ENCODE measurements at places on chromosomes 3 and 15.

GRCh38 chr15:38651328-38652038 is 86.9 kb upstream of the RASGRP1 start:
- DNase-seq = no peak
- H3K4me1 ChIP-seq = no peaks in the 10 kb centered on the region
- no peaks in the 10 kb centered on the region for H3K27me3 ChIP-seq
- no peaks in the 10 kb centered on the region for H3K36me3 ChIP-seq
- no peak overlapping the region for H3K4me3 ChIP-seq
- H3K27ac ChIP-seq = no peak overlapping the region

GRCh38 chr3:107969525-107969924 is 121.3 kb downstream of the CD47 start:
- no peak overlapping the region for H3K27ac ChIP-seq
- H3K36me3 ChIP-seq = no peaks in the 10 kb centered on the region
- no peaks in the 10 kb centered on the region for H3K27me3 ChIP-seq
- no peaks in the 10 kb centered on the region for H3K4me1 ChIP-seq
- H3K4me3 ChIP-seq = no peak overlapping the region
- no peak for DNase-seq

DNA sequence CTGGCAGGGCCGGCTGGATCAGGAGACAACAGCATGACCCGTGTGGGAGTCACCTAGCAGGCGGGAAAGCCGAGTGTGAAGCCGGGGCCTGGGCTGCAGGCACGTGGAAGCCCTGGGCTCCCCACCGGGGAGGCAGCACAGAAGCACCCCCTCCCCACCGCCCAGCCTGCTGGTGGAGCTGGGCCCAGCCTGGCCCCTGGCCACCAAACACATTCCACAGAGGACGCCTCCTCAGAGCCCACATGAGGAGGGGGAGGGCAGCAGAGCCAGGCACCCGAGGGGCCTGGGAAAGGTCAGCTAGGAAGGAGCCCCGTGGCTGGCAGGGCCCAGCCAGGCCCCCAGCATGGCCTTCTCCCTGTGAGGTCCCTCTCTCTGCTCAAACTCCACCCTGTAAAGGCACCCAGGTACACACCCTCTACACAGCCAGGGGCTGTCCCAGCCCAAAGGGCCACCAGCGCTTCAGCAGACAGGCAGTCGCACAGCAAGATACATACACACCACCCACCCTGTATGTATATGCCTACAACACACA is 4.5 kb downstream of the PLXNB1 start:
- H3K36me3 ChIP-seq = peaks cover 7% of the 10 kb centered on the region
- H3K4me1 ChIP-seq = peaks cover 72% of the 10 kb centered on the region
- H3K27ac ChIP-seq = peak overlapping the region; percentile 44
- H3K4me3 ChIP-seq = no peak overlapping the region
- no peaks in the 10 kb centered on the region for H3K27me3 ChIP-seq

DNA sequence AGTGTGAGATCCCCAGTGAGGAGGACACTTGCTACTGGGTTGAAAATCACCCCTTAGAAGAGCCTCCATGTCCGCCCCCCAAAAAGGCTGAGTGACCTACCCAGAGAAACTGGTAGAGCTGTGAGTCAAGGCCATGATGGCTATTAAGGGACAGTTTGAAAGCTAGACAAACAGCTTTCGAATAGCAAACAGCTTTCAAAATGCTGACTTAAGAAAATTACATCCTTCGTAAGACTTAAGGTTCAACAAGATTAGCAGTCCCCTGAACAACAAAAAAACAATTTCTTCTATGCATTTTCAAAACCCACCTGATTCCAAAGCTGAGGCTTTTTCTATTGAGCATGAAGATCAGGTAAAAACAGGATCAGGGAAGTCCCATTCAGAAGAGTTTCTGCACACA is 269.7 kb upstream of the SOX2 start:
- no peaks in the 10 kb centered on the region for H3K27me3 ChIP-seq
- H3K4me3 ChIP-seq = no peak overlapping the region
- H3K36me3 ChIP-seq = no peaks in the 10 kb centered on the region
- DNase-seq = no peak

DNA sequence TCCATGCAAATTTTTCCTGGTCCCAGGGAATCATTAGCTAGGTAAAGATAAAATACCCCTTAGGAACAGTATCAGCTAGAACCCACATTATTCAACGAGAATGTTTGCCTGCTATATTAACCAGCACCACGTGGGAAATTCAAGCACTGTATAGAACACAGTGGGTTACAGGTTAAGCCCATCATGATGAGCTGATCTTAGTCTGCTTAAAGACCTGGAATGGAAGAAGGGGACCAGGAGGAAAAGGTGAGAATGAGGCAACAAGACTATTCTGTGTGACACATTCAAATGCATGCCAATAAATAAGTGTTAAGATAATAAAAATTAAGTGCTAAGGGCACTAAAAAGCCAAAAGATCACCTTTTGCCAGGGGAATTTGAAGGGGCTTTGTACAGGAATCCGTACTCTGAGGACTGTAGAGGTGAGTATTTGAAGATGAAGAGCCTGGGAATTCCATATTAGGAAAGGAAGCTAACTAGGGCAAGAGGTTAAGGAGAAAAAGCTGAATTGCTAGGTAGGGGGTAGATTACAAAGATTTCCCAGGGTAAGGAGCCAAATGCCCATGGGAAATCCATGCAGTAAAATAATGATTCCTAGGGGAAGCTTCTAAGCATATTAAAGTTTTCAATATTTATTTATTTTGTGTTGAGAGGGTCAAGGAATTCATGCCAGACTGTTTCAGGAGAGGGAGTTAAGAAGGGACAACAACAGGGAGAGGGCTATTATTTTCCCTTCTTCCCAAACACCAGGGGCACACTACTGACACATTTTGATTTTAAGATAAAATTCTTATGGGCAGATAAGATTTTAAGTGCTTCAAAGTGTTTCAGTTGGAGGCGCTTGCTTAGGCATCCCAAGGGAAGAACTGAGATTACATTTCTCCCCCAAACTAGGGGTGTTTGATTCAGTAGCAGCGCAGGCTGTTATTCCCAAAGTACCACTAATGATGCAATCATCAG is 2.3 kb upstream of the MED12L start:
- no peaks in the 10 kb centered on the region for H3K36me3 ChIP-seq
- no peak overlapping the region for H3K4me3 ChIP-seq
- H3K27me3 ChIP-seq = peaks cover 9% of the 10 kb centered on the region
- peak; percentile 6 for DNase-seq

DNA sequence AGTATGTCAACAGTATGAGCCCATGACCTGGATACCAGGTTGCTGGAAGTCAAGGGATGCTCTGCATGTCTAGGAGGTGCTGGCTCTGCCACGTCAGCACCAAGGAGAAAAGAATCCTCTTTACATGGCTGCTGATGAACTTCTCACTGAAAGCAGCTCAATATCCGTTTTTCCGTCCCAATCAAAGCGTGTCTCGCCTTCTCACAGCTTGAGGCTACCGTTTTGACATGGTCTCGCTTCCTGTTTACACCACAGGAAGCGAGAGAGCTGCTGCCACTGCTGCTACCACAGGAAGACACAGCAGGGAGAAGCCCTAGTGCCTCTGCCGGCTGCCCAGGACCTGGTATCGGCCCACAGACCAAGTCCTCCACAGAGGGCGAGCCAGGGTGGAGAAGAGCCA is 27.3 kb downstream of the STARD5 start:
- no peaks in the 10 kb centered on the region for H3K36me3 ChIP-seq
- peak overlapping the region; percentile 15 for H3K4me3 ChIP-seq
- DNase-seq = no peak
- no peaks in the 10 kb centered on the region for H3K27me3 ChIP-seq

DNA sequence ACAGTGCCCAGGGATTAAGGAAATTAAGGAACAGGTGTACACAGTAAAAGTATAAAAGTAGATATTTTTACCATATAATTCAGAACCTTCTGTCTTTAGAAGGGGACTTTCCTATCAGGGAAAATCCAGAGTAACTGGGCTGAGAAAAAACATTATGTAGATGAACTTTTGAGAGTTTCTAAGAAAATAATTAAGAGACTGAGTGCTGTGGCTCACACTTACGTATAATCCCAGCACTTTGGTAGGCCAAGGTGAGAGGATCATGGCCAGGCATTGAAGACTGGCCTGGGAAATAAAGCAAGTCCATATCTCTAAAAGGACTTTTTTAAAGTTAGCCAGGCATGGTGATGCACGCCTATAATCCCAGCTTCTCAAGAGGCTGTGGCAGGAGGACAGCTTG is 1021.8 kb downstream of the FHIT start:
- no peaks in the 10 kb centered on the region for H3K36me3 ChIP-seq
- DNase-seq = no peak
- H3K27ac ChIP-seq = no peak overlapping the region
- H3K4me1 ChIP-seq = no peaks in the 10 kb centered on the region
- H3K27me3 ChIP-seq = no peaks in the 10 kb centered on the region
- no peak overlapping the region for H3K4me3 ChIP-seq

GRCh38 chr3:27125821-27126501 is 243.2 kb downstream of the NEK10 start:
- no peak overlapping the region for H3K27ac ChIP-seq
- H3K27me3 ChIP-seq = no peaks in the 10 kb centered on the region
- no peaks in the 10 kb centered on the region for H3K4me1 ChIP-seq
- no peaks in the 10 kb centered on the region for H3K36me3 ChIP-seq

DNA sequence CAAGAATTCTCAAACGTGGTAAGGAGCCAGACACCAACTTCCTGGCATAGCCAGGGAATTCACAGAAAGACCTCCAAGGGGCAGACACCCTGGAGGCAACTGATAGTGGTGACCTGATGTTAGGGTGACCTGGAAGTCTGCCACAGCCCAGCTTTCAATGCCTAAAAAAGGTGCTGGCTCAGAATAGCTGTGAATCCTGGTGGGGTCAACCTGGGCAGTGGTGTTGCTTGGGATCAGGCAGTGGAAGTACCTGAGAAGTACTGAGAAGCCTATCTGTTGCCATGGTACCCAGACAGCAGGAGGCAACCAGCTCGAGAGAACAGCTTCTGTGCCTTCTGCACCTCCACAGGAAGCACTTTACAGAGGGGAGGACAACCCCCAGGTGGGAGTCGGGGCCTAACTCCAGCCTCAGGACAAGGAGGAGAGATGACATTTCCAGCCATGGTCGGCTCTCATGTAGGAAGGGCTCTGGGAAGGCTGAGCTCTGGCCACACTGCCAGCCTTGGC is 55.4 kb upstream of the LARS2 start:
- H3K36me3 ChIP-seq = no peaks in the 10 kb centered on the region
- H3K27ac ChIP-seq = no peak overlapping the region
- no peak for DNase-seq
- H3K27me3 ChIP-seq = peaks cover 7% of the 10 kb centered on the region
- H3K4me3 ChIP-seq = no peak overlapping the region
- no peaks in the 10 kb centered on the region for H3K4me1 ChIP-seq

- no peaks in the 10 kb centered on the region for H3K27me3 ChIP-seq
- no peak for DNase-seq
- no peak overlapping the region for H3K4me3 ChIP-seq
- no peak overlapping the region for H3K27ac ChIP-seq
- no peaks in the 10 kb centered on the region for H3K4me1 ChIP-seq
- peaks cover 11% of the 10 kb centered on the region for H3K36me3 ChIP-seq
These were observed 55.5 kb downstream of the SATB1 start for GRCh38 chr3:18369551-18370185.

GRCh38 chr3:10352146-10352911 is 31.4 kb upstream of the SEC13 start:
- H3K36me3 ChIP-seq = peaks cover 6% of the 10 kb centered on the region
- H3K27ac ChIP-seq = no peak overlapping the region
- H3K4me3 ChIP-seq = no peak overlapping the region
- no peaks in the 10 kb centered on the region for H3K27me3 ChIP-seq
- no peak for DNase-seq
- H3K4me1 ChIP-seq = no peaks in the 10 kb centered on the region

DNA sequence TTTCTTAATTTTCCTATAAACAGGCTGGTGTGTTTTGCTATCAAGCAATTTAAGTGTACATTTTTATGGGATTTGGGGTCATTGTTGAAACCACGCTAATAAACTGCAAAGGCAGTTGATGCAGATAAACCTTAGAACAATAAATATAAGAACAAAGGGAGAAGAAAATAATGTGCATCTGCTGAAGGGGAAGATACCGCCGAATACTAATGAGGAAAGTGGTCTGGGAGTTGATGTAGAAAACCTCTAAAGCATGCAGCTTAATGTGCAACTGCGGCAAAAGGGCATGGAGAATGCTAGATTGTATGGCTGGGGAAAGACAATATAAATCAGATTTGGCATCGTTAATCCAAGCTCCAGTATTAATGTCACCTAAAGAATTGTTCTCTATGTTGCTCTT is 29.8 kb upstream of the CHL1 start:
- no peak overlapping the region for H3K27ac ChIP-seq
- no peaks in the 10 kb centered on the region for H3K4me1 ChIP-seq
- H3K36me3 ChIP-seq = no peaks in the 10 kb centered on the region
- no peaks in the 10 kb centered on the region for H3K27me3 ChIP-seq
- DNase-seq = no peak
- H3K4me3 ChIP-seq = no peak overlapping the region

- peaks cover 27% of the 10 kb centered on the region for H3K4me1 ChIP-seq
- DNase-seq = no peak
- no peak overlapping the region for H3K27ac ChIP-seq
- no peaks in the 10 kb centered on the region for H3K36me3 ChIP-seq
- H3K27me3 ChIP-seq = no peaks in the 10 kb centered on the region
- no peak overlapping the region for H3K4me3 ChIP-seq
These were observed 79.5 kb upstream of the POMGNT2 start for GRCh38 chr3:43185274-43185982.

DNA sequence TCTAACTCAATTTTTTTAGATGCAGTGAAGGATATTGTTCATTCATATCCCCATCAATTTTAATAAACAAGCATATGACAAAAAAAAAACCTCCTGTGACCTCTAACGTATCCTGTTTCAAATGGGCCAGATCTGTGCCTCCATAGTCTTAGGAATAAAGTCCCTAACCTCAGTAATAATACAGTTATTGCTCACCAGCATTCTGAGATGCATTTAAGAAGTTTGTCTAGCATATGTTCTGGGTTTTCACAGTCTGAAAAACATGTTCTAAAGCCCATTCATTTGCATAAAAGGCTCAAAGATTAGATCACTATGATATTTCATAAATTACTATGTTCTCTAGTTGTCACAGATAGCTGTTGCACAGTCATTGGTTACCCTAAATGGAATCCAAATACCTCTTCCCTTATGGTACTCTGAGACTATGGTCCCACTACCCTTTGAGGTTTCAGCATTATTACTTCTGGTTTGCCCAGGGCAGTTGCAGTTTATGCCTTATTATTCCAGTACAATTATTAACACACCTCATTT is 190.1 kb downstream of the ZIC4 start:
- DNase-seq = no peak
- H3K27me3 ChIP-seq = no peaks in the 10 kb centered on the region
- no peaks in the 10 kb centered on the region for H3K4me1 ChIP-seq
- H3K27ac ChIP-seq = no peak overlapping the region
- no peak overlapping the region for H3K4me3 ChIP-seq

- H3K27me3 ChIP-seq = no peaks in the 10 kb centered on the region
- no peak overlapping the region for H3K27ac ChIP-seq
- H3K4me1 ChIP-seq = no peaks in the 10 kb centered on the region
- no peak overlapping the region for H3K4me3 ChIP-seq
- H3K36me3 ChIP-seq = no peaks in the 10 kb centered on the region
These were observed 871.8 kb upstream of the NR2F2 start for GRCh38 chr15:95458721-95459120.

DNA sequence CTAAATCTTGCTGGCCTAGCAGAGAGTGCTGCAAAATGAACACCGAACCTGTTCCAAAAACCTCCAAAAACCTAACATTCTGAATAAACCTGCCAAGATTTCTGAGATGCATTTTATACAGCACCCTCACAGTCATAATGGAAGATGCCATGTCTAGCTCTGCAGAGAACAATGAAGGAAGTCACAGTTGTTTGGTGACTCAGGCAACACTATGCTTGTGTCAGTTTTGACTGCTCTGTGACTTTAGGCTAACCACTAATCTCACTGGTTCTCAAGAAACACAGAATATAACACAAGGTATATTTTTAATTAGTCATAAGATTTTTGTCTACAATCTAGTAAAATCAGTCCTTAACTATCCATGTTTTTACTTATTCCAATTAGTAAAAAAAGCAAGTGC is 606.6 kb downstream of the TBL1XR1 start:
- H3K4me1 ChIP-seq = no peaks in the 10 kb centered on the region
- H3K4me3 ChIP-seq = no peak overlapping the region
- no peaks in the 10 kb centered on the region for H3K36me3 ChIP-seq
- DNase-seq = no peak
- H3K27ac ChIP-seq = no peak overlapping the region
